ENCODE measurements at places on chromosomes 5 and 9.

- DNase-seq: no peak
Observed at GRCh38 chr9:91033797-91034196, 232.2 kb downstream of the SYK start.

DNA sequence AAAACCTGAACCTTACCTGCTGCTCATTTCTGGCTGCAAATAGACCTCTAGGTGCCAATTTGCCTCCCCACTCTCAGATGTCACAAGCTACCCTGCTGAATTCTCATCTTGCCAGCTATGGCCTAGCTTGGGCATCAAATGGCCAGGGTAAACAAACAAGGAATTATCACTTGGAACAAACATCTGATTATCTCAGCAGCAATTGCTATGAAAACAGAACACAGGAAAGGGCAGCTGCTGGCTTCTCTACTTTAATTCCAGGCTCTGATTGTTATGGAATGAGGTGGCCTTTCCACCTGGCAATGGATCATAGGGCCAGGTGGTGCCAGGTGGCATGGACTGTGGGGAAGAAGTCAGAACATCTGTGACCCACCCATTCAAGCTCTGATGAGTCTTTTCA lies 505.1 kb downstream of the TLR4 start:
- no peak for DNase-seq

DNA sequence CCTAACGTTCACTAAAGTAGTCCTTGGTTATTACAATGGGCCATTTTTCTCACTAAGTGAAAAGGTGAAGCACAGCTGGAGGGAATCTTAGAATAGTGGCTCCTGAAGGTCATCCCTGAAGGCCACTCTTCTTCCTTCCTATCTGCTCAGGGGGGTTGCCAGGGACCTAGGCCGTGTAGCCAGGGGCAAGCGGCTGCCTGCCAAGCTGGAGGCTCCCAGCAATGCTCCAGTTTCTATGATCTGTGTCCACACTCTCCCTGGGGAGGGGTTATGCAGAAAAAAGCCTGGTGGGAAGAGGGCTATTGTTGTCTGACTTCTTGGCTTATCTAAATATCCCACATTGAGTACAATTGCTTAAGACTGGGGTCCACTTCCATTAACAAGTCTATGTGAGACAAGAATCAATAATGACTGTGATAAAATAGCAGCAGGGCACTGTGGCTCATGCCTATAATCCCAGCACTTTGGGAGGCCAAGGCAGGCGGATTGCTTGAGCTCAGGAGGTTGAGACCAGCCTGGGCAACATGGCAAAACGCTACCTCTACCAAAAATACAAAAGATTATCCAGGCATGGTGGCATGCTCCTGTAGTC lies 3.8 kb downstream of the NMRK1 start:
- DNase-seq: no peak

- DNase-seq: no peak
Observed at GRCh38 chr5:127083711-127084110, 10.4 kb upstream of the C5orf63 start.

DNA sequence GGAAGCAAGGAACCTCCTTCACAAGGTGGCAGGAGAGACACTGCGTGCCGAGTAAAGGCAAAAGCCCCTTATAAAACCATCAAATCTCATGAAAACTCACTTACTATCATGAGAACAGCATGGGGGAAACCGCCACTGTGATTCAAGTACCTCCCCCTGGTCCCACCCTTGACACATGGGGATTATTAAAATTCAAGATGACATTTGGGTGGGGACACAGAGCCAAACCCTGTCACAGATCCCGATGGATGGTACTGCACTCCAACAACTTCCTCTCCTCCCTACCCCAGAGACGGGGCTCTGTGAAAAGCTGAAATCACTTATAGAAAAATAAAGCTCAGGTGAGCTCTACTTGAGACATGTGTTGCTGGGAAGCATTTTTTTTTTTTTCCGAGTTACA lies 10.3 kb upstream of the ADCY2 start:
- no peak for DNase-seq

DNA sequence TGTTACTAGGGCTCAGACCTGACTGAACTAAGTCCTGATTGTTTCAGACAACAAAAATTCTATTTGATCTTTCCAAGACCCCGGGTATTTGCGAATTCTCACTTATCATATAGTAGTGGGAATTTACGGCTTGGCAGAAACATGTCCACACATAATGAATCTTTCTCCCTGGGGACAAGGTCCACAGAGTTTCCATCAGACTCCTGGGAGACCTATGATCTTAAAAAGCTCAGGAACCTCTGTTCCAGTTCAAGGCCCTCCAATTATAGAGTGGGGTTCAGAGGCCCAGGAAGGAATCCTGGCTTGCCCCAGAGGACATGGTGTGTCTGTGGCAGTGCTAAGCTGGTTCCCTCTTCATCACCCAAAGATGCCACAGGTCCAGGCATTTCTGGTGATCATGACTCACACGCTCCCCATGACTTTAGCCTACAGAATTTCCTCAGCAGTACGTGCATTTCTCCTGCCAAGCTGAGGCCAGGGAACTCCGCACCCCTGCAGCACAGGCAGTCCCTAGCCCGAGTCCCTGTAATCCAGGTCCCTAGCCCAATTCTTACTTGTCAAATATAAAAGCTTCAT lies 12.6 kb downstream of the RAPGEF1 start:
- DNase-seq: no peak

- no peak for DNase-seq
Observed at GRCh38 chr5:131416729-131417128, 152.9 kb downstream of the CDC42SE2 start.

DNA sequence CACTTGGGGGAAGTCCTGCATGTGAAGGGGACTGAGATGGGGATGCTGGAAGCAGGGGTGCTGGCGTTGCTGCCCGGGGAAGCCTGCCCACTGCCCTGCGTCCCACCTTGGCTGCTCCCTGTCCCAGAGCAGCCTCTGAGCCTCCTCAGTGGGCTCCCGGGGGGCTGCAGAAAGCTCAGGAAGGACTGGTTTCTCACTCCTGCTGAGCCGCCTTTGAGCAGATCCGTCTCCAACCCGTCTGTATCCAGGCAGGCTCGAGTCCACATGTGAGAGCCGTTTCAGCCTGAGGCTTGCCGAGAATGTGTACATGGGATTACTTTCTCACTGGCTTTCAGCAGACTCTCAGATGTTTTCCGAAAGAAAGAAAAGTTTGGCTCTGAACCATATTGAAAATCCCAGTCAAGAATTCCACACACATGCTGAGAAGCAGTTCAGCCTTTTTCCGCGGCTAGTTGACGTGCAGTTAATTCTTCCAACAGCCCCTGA lies 95.3 kb upstream of the COL5A1 start:
- DNase-seq: no peak

Measured in right renal cortex interstitium (tissue), 3 donors.